ENCODE measurements at places on chromosomes 3 and 15. TPM values are rescaled to one million over a fixed set of nuclear protein-coding genes. Genes with fewer than 3 reads are reported as not detected.

GRCh38 chr15:71743861-71744382 is 66.4 kb upstream of the NR2E3 start:
- no peak for DNase-seq

DNA sequence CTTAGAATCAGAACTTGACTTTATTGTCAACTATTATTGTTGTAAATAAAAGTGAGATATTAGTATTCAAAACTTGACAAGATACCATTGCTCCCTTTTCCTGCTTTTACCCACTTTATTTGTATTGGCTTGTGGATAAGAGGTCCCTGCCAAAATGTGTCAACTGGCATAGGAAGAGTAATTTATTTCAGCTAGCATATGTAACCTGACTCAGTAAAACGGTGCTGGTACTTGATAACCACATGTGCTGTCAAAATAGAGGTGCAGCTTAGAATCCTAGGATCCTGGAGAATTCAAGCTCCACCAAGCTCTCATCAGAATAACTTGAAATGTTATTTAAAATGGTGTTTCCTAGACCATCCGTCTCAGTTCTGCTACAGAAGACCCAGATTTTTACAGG is 90.2 kb upstream of the TGFBR2 start:
- DNase-seq, result no peak

RASL12 gene
- 0.16 TPM for polyA plus RNA-seq

TXNRD3 gene
- 5.5 TPM for polyA plus RNA-seq

DNA sequence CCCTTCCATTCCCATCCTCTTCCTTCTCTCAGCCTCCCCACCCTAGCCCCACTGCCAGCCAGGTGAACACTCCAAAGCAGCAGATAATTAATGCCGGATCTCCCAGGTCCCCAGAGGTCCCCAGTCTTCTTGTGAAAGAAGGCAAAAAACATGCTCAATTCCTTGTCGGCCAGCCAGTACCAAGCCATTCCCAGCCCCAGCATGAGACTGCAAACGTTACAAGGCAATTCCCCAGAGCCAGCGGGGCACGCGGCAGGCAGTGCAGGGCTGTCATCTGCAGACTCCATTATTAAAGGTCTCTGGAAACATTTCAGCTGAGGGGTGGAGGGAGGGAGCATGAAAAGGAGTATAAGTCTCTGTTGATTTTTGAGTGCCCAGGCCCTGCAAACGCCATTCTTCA is 117.8 kb downstream of the XXYLT1 start:
- no peak for DNase-seq

All from BJ (cell line).